ENCODE measurements at places on chromosomes 16 and 17.

GRCh38 chr17:73371285-73371684, 59.5 kb upstream of the CDC42EP4 start:
- DNase-seq = no peak

DNA sequence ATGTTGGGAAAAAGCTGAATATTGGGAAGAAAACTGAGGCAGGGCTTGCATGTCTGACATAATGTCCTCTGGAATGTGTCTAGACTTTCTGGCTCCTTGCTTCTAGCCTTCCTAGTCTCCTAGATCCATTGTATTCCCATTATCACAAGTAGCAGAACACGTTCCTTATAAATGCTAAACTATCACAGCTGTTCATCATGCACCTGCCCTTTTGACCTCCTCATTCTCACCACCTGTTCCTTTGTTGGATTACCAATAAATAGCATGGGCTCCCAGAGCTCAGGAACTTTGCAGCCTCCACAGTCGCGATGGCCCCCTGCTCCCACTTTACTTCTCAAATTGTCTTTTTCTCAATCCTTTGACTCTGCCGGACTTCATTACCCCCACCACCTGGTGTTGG, 49.7 kb downstream of the ACSM1 start:
- no peak for DNase-seq

DNA sequence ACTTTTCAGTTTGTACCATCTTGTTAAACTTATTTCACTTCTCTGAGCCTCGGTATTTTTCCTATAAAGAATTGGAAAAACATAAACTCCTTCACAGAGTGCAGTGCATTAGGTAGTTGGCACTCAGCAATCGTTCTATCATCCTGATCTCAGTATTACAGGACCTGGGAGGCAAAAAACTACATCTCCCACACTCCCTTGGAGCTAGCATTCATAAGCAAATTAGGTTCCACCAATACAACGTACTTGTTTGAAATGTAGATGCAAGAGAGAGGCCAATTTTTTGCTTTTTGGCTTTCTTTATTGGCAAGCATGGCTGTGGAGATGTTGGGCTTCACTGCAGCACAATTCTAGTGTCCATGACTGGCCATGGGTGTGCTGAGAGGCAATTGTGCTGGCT, 285.2 kb downstream of the CA10 start:
- DNase-seq = no peak

- DNase-seq = no peak
Observed at GRCh38 chr17:20156196-20157000, 147.2 kb downstream of the SPECC1 start.

- DNase-seq = no peak
Observed at GRCh38 chr16:63945806-63946205, 1176.1 kb downstream of the CDH11 start.

- no peak for DNase-seq
Observed at GRCh38 chr16:34648-34987, 18.8 kb downstream of the POLR3K start.

- no peak for DNase-seq
Observed at GRCh38 chr16:48574140-48574539, 35.8 kb downstream of the N4BP1 start.

DNA sequence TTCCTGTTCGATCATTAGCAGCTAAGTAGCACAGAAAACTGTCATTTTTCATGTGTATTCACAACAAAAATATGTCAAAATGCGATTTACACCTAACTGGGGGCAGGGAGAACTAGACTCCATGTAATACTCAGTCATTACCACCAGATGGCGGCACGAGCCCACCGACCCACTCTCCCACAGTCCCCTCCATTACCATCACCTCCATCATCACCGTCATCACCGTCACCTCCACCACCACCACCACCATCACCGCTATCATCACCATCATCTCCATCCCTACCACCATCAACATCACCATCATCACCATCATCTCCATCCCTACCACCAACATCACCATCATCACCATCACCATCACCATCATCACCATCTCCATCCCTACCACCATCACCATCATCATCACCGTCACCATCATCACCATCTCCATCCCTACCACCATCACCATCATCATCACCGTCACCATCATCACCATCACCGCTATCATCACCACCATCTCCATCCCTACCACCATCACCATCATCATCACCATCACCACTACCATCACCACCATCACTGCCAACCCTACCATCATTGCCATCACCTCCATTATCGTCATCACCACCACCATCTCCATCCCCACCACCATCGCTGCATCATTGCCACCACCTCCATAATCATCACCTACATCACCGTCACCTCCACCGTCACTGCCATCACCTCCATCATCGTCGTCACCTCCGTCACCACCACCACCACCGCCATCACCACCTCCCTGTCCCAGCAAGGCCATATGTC, 14.4 kb downstream of the NDUFAF8 start:
- DNase-seq = no peak

GRCh38 chr16:69932228-69932627, 18.9 kb upstream of the CLEC18A start:
- DNase-seq = no peak
